ENCODE measurements at places on chromosomes 7 and 10.

DNA sequence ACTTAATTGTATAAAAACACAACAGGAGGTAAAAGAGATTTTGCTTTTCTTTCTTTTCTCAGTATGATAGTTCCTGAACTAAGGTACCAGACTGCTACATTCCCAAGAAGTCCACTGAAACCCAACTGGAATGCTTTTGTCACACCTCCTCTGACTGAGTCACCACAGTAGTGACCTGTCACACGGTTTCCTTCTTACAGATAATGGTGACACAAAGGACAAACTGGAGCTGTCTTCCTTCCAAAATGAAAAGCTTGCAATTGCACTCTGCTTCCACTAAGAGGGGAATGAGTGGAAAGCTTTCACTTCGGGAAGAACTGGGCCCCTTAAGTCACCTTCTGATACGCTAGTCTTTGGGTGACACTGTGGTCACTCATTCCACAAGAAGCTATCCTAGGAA, 122.2 kb downstream of the KMT2E start:
- DNase-seq = no peak

- no peak for DNase-seq
Measured at GRCh38 chr10:21398563-21399231, 126.8 kb downstream of the SKIDA1 start.

DNA sequence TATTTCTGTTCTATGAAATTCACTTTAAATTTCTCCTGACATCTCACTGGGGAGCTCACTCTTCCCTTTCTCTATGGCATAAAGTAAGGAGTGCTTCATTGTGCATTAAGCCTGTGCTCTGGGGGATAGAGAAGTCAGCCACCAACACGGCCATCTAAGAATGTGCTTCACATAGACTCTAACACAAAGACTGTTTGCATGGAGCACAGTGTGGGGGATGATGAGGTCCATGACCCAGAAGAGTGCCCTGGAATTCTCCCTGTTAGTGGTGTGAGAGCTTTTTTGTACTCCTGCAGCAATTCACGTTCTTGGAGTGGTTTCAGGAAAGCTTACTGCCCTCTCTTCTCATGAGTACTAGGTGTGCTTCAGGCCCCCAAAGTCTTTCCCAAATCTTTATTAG, 43.9 kb upstream of the PDZD8 start:
- DNase-seq = no peak

DNA sequence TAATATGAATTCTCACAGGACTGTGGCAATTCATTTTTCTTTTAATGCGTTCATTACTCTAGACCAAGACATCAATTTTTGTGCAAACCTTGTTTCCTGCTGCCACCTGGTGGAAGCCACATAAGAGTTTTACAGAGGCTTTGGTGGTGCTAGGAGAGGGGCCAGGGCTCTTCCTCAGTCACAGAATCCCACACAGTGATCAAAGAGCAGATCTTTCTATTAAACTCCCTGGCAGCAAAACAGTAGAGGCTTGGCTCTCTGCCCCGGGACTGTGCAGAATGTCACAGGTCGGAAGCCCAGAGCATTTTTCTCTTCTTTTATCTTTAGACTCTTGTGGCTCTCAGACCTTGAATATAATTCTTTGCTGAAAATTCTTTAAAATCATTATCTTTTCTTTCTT, 506.4 kb upstream of the C7orf33 start:
- DNase-seq = peak; percentile 7

DNA sequence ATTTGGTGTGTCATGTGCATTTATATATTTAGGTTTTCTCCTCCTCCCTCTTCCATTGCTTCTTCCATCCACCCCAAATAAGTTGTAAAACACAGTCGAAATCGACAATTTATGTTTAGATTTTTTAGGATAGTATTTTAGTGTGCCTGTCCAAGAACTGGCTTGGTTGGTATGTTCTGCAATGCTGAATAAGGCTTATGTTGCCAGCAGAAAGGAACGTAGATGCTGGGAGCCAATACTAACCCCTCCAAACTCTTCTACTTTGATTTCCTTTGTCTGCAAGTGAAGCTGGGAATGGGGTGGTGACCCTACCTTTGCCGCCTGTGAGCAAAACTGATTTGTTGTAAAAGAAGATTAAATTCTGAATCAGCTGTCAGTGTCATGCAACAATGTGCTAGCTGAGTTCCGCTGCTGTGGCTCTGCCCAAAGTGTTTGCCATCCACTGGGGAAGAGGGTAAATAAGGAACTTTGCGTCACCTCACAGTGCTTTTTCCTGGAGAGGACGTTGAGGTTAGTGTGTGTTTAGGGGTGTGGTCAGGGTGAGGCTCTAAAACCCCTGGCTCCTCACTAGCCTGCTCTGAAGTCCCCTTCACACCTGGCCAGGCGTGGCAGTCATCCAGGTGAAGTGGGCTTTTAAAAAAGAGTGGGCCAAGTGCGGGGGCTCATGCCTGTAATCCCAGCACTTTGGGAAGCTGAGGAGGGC, 44.4 kb downstream of the TACC2 start:
- no peak for DNase-seq

GRCh38 chr7:33971106-33971505, 65.8 kb downstream of the BMPER start:
- DNase-seq = no peak

Data from nucleus accumbens (tissue), 56 donors.